ENCODE measurements at places on chromosomes 3 and 15. TPM values are rescaled to one million over a fixed set of nuclear protein-coding genes. Genes with fewer than 3 reads are reported as not detected.

- no peak for DNase-seq
These were observed 401.0 kb upstream of the TBL1XR1 start for GRCh38 chr3:177598097-177598833.

Gene RCCD1
- 27.6 TPM for total RNA-seq

Gene HIGD2B
- not detected for total RNA-seq

- no peak for DNase-seq
These were observed 1.1 kb upstream of the CEMIP start for GRCh38 chr15:80777826-80778620.

All from neural progenitor cell (in vitro differentiated cells).